Ureter (tissue), 1 donor: ENCODE measurements at places on chromosomes 6 and 20.

DNA sequence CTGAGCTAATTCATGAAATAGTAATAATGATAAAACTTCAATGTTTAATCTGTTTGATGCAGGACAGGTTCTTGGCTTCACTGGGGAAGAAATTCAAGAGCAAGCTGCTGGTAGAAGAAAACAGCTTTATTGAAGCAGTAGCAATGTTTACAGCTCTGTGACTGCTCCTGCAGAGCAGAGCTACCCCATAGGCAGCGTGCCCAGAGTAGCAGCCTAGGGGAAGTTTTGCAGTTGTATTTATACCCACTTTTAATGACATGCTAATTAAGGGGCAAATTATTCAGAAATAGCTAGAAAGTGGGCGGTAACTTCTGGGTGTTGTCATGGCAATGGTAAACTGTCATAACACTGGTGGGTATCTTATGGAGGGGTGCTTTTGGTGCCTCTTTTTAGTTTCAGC lies 518.0 kb downstream of the RFPL4B start:
- no peak for DNase-seq

- no peak for DNase-seq
Observed at GRCh38 chr6:44569931-44570385, 182.5 kb downstream of the CDC5L start.

GRCh38 chr20:62893700-62894099 lies 32.1 kb upstream of the TCFL5 start:
- DNase-seq: no peak

DNA sequence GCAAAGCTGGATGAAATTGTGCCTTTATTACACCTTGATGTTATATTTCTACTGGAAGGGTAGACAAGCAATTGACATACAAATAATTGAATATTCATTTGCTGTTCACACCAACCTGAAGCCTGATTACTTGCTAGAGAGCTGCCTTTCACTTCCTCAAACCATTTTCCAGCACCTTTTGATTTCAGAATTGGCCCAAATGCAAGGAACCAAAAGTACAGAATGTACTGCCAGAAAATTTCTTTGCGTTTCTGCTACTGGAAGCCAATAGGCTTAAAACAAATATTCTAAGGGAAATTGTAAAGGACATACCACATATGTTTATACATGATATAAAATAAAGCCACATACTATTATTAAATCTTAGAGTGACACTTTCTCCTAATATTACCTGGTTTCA lies 94.5 kb downstream of the RFPL4B start:
- no peak for DNase-seq

DNA sequence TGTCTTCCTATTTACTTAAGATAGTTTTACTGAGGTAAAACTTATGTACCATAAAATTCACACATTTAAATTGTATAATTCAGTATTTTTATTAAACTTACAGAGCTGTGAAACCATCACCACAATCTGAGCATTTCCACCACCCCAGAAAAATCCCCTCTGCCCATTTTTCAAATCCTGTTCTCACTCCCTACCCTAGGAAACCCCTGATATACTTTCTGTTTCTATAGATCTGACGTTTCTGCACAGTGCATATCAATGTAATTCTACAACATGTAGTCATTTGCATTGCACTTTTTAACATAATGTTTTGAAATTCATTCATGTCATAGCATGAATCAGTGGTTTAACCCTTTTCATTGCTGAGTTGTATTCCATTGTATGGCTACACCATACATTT lies 96.7 kb upstream of the OPRM1 start:
- DNase-seq: no peak

DNA sequence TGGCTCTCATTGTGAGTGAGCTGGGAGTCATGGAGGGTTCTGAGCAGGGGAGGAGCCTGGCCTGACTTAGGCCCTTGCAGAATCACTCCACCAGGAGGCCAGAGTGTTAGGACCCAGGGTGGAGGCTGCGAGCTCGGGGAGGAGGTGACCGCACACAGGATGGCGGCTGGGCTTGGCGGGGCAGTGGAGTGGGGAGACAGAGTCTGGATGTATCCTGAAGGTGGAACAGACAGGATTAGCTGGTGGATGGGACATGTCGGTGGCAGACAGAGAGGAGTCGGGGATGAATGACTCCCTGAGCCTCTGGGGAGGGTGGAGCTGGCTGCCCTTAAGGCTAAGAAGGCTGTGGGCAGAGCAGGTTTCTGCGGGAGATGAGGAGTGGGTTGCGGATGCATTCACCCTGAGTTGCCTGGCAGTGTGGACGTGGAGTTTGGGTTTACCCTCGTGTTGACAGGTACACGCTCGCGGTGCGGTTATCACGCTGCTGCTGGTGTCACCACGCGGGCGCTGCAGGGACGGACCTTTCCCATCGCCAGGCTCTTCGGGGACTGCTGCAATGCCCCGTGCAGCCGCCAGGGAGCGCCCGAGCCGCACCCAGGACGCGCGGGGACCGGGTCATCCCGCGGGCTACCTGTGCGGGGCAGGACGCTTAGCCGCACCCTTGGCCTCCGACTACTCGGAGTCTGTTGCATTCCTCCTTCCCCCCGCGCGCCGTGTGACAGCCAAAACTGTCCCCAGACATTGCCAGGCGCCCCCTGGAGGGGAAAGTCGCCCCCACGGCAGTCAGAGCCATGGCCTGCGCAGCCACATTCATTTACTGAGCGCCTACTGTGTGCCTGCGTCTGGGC lies 43.0 kb upstream of the PTGIS start:
- peak; percentile 71 for DNase-seq

- no peak for DNase-seq
Observed at GRCh38 chr20:32603046-32603726, 18.1 kb upstream of the NOL4L start.

DNA sequence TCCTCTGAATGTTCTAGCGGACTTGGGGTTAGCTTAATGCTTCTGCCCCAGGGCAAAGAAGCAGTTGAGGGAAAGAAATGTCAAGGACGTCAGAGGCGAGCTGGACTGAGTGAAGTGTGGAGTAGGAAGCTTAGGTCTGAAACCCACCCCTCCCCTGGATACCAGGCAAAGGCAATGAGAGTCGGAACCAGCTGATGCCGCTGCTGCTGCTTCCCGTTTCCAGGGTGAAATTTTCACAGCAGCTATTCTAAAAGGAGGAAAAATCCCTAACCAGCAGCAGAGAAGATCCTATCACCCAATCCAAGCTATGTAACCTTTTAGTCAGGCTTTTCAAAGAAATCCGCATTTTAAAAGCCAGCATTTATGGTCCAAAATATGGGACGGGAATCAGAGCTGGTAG lies 564.3 kb downstream of the LMBRD1 start:
- no peak for DNase-seq

DNA sequence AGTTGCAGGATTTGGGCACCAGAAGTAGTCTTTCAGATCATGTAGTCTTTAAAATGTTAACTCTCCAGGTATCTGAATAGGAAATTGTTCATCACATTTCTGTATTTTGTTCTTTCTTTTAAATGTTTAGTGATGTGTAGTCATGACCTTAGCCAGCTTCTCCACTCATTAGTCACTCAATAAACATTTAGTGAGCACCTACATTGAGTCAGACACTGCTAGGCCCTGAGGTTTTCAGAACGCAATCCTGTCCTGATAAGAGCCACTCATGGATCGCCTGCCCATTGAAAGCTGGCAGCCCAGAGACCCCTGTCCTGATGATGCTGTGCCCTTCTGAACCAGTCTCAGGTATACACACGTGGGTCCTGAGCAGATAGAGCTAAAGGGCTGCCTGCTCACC lies 163.4 kb upstream of the HEY2 start:
- DNase-seq: no peak

DNA sequence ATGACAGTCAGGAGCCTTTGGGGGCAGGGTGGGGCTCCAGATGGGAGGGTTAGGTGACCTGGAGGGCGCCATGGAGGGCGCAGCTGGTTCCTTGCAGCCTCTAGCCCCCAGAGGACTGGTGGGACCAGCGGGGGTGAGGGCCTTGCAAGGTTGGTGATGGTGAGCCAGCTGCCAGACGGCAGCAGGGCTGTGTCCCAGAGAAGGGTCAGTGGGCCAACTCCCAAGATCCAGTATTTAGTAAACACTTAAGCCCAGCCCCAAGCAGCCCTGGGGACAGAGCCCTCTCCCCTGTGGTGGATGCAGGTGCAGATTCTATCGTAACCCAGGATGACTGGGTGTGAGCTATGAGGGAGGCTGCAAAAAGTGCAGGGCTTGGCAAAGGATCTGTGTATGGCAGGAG lies 201.5 kb upstream of the RNF24 start:
- DNase-seq: no peak
